Stimulated activated CD4-positive, alpha-beta T cell treated with anti-CD3 and anti-CD28 coated beads, Interleukin-12 subunit alpha, Interleukin-12 subunit beta, amount 100 ng/mL, for 48 hours (primary cell): ENCODE measurements at places on chromosomes 11 and 22.
A peak's percentile ranks its signal among the peaks of the same experiment; 100 is the strongest.

- no peak for DNase-seq
Observed at GRCh38 chr11:8095371-8095770, 14.4 kb downstream of the TUB start.

GRCh38 chr11:46335890-46336562 is 11.2 kb upstream of the DGKZ start:
- no peak for DNase-seq

GRCh38 chr22:49274754-49275380 is 552.8 kb downstream of the BRD1 start:
- no peak for DNase-seq

GRCh38 chr11:79406376-79406775 is 34.5 kb downstream of the TENM4 start:
- no peak for DNase-seq

DNA sequence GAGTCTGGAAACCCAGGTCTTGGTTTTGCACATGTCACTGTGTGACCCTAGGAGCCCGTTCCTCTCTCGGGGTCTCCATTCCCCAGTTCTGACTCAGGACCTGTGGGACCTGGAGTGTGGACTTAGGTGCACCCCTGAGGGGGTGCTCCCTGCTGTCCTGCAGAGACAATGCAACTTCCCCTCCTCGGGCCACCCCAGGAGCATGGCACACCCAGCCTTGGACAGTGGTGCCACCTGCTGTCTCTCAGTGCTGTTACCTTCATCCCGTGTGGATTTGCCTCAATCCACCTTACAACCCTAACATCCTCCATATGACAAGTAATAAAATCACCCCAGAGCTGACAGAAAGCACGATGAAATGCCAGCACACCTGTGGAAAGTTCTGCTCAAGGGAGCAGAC is 27.5 kb upstream of the CRYBB3 start:
- DNase-seq = peak; percentile 12

GRCh38 chr11:117838901-117839300 is 14.4 kb upstream of the FXYD2 start:
- DNase-seq = no peak

DNA sequence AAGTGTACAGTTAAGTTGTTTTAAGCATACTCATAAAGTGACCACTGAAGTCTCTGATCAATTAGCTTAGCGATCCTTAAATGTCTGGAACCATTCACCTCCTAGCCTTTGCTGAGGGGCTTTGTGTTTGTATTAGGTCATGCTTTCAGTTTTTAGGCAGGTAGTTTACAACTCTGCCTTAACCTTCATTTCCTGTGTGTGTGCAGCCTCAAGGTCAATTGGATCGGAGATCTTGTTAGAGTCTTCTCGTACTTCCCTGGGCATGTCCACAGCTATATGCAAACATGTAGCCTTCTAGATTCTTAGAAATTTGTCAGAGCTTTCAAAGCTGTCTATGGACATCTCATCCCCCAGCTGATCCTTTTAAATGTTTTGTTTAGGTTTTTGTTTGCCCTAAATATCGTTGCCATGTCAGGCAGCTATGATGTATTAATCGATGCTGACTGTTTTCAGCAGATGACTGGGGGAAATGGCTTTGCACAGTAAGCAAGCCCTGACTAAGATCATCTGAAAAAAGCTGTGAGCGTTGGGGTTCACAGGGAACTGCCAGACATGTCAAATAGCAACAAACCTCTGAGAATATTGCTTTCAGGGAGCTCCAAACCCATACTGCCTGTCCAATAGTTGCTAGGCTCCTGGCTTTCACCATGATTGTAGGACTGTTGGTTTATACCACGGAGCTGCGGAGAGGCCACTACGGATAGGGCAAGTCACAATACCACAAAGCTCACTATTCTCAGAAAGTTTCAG is 45.6 kb downstream of the GLYAT start:
- no peak for DNase-seq

DNA sequence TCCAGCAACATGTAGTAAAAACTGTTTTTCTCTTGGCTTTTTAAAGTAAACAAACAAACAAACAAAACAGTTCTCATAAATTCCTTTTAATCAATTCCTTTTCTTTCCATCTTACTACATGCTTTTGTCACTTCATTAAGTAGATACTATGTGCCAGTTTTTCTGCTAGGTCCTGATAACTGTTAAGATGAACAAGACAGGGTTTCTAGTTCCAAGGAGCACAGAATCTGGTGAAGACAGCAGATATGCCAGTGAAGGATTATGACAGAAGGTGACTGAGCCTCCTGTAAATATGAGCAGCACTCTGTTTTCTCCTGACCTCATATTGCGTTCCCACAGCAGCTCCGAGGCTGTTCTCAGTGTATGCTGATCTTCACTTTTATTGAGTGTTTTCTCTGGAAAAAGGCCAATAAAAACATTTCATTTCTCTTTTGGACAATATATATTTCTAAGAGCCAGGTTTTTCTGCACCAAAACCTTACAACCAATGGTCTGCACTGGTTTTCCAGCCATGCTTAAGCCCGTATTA is 45.8 kb downstream of the HEPHL1 start:
- no peak for DNase-seq

DNA sequence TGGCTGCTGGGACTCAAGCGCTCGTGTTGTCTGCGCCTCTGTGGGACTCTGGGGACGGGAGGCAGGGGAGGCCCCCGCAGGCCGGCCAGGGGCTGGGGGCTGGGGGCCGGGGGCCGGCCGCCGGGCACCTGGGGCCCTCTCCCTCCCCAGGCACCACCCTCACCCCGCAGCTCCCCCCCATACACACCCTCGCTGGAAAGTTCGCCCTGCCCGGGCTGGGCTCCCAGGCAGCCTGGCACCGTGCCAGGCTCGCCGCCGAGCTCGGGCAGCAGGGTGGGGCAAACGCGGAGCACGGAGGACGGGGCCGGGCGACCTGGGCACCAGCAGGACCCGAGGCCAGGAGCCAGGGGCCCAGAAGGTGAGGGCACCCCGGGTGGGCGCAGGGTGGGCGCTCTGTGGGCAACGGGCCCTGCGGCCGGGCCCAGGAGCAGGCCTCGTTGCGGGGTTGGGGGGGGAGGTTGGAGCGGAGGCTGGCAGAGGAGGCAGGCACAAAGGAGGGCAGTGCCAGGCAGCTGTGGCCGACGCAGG is 76.7 kb upstream of the WNT7B start:
- DNase-seq = no peak

DNA sequence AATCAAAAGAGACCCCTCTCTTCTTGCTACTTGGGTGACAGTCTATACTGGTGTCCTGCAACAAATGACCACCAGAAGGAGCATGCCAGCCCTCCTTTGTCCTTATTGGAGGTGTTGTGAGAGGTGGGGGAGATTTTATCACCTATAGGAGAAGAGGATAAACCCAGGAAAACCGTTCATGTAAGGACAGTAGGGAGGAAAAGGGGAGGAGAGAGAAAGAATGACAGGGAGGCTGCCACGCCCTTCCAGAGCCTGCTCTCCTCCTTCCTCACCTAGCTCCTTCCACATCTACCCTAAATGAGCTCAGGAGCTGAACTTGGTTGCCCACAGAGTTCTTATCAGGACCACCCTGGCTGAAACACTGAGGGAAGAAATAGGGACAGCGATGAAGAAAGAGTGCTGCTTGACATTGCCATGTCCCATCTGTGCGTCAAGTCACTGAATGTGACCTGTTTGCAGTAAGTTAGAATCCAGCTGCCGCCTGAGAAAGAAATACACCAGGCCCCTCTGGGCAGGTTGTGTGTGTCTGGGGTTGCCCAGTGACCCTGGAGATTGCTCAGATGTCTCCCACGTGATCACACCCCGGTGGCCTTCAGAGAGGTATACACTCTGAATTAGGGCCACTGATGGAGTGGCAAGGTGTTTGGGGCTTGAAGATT is 40.4 kb upstream of the ETS1 start:
- no peak for DNase-seq

GRCh38 chr11:36394056-36394455 is 98.0 kb downstream of the PRR5L start:
- no peak for DNase-seq

GRCh38 chr11:19846654-19847305 is 134.1 kb downstream of the NAV2 start:
- no peak for DNase-seq

DNA sequence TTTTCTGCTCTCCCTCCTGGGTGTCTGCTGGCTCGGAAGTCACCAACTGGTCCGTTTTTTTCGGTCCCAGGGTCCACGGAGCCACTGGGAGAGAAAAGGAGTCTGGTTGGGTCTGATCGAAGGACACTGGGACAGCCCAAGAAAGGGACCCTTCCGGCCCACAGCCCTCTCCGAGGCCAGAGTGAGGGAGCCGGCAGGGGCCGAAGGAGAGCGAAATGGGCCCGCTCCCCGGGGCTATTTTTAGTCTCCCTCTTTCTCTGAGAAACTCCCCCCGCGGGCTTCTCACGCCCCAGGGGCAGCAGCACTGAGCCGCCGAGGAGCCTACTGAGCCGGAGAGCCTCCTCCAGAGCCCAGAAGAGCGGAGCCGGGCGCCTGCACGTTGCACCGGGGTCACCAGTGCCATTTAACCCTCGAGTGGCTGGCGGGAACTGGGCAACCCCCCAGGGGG is 1.9 kb downstream of the ESAM start:
- no peak for DNase-seq

- no peak for DNase-seq
Observed at GRCh38 chr11:66974724-66975404, at the start of gene C11orf86. Gene C11orf86, plus strand, starts transcription at chr11:66975304. Its CDS starts 59 bp downstream, at chr11:66975363.

DNA sequence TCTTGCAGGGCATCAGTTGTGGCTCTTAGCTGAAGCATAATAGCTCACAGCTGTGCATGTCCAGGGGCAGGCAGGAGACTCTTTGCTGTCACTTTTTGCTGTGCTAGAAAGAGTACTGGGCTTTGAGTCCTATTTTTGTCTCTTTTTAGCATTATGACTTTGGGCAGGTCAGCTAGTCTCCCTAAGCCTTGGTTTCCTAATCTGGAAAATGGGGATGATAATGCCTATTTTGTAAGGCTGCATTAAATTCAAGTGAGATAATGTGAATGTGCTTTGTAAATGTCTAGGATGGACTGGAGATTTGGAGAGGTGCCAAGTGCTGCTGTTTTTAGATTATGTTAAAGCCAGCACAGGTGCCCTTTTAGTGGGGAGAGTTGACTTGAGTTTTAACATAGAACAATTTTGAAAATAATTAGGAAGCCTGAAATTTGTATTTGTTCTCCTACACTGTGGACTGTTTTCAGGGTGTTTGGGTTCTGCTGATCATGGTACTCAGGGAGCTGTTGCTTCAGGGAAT is 19.1 kb downstream of the CABIN1 start:
- DNase-seq = no peak

GRCh38 chr11:115300660-115301428 is 203.4 kb downstream of the CADM1 start:
- no peak for DNase-seq

DNA sequence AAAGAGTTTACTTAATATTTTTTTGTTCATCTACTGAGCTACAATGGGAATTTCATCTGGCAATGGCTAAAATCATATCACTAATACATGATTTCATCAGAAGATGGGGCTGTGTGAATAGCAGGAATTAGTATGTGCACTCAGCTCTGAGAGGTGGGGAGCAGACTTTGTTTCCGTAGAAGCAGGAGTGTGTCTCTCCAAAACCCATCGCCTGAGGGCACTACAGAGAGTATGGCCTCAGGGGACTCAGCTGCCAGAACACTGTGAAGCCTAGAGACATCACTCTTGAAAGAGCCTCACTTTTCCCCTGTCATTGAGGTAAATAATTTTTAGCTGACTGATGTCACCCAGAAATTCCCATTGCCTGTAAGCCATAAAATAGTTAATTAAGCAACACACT is 261.4 kb upstream of the ISX start:
- DNase-seq = no peak

DNA sequence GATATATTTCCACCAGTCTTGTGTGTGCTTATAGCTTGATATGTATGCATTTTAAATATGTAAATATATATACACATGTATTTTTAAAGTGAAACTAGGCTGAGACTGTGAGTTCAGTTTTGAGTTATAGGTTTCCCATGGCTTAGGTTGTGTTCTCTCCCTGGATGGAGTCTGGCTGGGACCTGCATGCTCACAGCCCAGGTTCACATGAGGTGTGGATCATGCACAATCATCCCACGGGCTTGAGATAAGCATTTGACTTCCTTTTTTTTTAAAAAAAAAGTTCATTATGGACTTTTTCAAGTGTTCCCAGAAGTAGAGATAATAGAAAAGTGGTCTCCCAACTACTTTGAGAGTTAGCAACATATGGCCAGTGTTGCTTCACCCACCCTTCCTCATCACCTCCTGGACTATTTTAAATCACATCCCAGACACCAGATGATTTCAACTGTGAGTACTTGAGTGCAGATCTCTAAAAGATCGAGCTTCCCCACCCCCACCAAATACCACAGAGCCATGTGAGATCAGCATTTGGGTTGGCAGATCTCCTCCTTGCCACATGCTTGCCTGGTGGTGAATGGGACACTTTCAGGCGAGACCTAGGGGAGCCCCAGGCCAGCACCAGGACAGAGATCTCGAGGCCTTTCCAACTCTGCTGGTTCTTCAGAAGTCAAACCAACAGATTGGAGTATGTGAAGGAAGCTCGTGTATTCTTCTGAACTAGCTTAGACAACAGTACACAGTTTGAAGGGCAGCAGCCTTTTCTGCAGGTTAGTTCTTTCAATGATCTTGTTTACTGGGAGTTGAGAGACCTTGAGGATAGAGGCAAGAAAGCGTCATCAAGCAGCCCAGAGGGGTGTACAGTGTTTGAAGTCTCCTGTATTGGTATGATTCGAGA is 15.9 kb downstream of the MED15 start:
- DNase-seq = no peak

DNA sequence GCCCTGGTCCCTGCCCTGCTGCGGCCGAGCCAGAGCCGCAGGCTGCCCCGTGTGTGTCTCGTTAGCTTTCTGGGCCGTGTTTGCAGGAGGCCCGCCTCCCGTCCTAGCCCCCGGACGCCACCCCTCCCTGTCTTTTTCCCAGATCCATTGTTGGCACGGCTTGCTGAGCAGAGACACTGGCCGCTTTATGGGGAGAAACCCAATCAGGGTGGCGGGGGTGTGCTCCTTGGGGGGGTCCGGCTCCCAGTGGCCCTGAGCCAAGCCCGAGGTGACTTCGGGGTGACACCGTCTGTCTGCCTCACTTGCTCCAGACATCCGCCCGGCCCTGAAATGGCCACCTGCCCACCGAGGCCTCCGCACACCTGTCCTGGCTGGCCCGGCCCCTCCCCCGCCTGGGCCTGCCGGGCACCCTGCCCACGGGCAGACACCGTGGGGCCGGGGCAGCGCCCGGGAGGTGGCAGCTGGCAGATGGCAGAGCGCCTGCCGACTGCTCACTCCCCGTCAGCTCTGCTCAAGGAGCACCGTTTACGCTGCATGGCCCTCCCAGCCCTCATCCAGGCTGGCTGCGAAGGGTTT is 43.1 kb upstream of the PPARA start:
- DNase-seq = no peak

DNA sequence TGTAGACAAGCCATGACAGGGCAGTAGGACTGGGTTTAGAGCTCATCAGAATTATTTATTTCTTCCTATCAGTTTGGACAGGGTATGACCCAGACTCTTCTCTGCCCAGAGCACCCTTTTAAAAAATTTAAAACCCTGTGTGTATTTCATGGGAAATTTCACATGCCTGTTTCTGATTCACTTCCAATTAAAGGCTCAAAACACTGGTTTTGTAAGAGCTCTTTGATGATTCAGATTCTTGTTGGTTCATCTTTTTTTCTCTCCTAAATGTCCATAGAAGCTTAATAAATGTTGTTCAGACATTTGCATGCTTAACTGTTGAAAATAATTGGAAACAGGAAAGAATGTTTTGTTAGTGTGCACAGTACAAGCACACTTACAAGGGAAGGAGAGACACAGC is 13.8 kb downstream of the FLI1 start:
- DNase-seq = no peak
